Activated naive CD8-positive, alpha-beta T cell treated with anti-CD3 and anti-CD28 coated beads for 36 hours (primary cell): ENCODE measurements at places on chromosomes 1 and 21.
A peak's percentile ranks its signal among the peaks of the same experiment; 100 is the strongest.

- DNase-seq = no peak
Measured at GRCh38 chr1:167500283-167500860, 18.0 kb downstream of the CD247 start.

DNA sequence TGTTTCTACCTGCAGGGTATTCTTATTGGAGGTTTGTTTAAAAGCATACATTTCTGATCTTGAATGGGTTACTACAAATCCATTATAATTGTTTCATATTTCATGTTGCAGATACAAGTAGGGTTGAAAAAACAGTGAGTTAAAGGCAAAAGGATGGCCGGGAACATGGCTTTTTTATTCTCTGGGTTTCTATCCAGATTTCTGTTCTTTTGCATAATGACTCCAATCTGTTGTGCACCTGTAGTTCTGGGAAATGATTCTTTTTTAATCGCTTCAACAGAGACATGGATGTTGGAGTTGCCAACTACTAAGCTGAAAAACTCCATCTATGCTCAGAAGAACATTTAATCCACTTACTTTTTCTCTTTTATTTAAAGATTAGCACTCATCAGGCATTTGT is 2.7 kb upstream of the ADAMTS1 start:
- no peak for DNase-seq

- DNase-seq = peak; percentile 30
Measured at GRCh38 chr1:150162862-150163706, 13.4 kb downstream of the PLEKHO1 start.

GRCh38 chr1:18735224-18735997 is 104.8 kb downstream of the PAX7 start:
- no peak for DNase-seq

GRCh38 chr1:199959033-199959774 is 68.3 kb upstream of the NR5A2 start:
- DNase-seq = no peak

- DNase-seq = no peak
Measured at GRCh38 chr21:33008333-33009051, 17.2 kb upstream of the OLIG2 start.

DNA sequence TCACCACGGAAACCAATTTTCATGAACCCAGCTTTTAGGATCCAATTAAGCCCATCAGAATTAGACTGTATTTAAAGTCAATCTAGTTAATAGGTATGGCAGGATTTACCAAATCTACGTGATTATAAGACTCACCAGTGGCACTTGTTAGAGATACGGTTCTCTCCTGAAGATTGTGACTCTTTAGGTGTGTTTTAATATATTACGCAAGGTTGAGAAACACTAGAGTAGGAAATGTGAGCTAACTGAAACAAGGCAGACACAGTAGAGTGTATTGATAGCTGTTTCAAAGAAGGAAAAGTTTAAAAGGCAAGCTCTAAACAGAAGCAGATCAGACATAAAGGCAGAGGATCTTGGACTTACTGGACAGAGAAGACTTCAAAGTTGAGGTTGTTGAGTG is 11.2 kb upstream of the RPE65 start:
- DNase-seq = no peak

- DNase-seq = no peak
Measured at GRCh38 chr1:21754583-21754982, 28.4 kb downstream of the USP48 start.

GRCh38 chr1:17307946-17308345 is at the start of gene PADI4:
TSS of gene PADI4 (plus strand) at chr1:17308197. CDS start at chr1:17308223, 26 bp downstream.
- no peak for DNase-seq

GRCh38 chr1:178573330-178573729 is 60.4 kb downstream of the TEX35 start:
- DNase-seq = no peak

DNA sequence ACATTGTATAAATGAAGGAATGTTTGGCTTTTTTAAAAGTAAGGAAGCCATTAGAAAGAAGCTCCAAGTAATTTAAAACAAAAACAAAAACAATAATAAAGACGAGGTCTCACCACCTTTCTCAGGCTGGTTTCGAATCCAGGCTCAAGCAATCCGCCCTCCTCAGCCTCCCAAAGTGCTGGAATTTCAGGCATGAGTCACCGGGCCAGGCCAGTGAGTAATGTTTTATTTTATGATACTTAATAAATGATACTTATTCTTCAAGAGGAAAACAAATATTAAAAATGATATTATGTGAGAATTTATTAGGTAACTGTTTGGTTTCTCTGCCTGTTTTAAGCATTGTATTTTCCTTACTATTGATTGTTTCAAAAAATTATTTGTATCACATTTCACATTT is 201.4 kb upstream of the BRINP3 start:
- DNase-seq = no peak

DNA sequence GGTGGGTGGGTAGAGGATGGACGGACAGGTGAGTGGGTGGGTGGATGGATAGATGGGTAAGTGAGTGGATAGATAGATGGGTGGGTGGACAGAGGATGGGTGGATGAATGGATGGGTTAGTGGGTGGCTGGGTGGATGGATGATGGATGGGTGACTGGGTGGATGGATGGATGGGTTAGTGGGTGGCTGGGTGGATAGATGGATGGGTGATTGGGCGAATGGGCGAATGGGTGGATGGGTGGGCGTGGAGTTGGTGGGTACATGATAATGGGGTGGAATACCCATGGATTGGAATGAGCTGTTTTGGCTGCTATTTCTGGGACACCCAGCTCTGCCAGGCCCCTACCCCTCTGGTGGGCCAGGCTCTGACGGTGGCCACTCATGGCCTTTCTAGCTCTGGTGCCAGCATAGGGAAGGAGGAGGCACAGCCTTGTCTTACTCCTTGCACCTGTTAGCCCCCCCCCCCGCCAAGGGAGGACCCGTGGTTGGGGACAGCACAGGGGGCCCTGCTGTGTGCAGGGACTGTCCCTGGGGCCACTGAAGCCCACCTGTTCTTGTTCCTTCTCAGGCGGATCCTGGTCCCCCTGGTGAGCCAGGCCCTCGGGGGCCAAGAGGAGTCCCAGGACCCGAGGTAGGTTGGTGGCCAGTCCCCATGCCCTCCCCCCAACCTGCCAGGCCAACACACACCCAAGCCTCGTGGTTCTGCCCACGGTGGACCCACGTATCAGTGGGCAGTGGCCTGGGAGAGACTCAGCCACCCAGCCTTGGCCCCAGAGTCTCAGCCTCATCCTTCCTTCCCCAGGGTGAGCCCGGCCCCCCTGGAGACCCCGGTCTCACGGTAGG is 26.4 kb downstream of the COL6A2 start:
- DNase-seq = no peak
